Activated naive CD4-positive, alpha-beta T cell treated with anti-CD3 and anti-CD28 coated beads, Interleukin-2, amount 50 U/mL, for 72 hours (primary cell): ENCODE measurements at places on chromosomes 5 and 9. TPM values are rescaled to one million over a fixed set of nuclear protein-coding genes. Genes with fewer than 3 reads are reported as not detected.

Gene SPINK13
- total RNA-seq, result not detected

Gene C9orf85
- total RNA-seq, result 9.5 TPM

GRCh38 chr5:52838326-52839015, 50.8 kb downstream of the ITGA1 start:
- DNase-seq, result no peak

DNA sequence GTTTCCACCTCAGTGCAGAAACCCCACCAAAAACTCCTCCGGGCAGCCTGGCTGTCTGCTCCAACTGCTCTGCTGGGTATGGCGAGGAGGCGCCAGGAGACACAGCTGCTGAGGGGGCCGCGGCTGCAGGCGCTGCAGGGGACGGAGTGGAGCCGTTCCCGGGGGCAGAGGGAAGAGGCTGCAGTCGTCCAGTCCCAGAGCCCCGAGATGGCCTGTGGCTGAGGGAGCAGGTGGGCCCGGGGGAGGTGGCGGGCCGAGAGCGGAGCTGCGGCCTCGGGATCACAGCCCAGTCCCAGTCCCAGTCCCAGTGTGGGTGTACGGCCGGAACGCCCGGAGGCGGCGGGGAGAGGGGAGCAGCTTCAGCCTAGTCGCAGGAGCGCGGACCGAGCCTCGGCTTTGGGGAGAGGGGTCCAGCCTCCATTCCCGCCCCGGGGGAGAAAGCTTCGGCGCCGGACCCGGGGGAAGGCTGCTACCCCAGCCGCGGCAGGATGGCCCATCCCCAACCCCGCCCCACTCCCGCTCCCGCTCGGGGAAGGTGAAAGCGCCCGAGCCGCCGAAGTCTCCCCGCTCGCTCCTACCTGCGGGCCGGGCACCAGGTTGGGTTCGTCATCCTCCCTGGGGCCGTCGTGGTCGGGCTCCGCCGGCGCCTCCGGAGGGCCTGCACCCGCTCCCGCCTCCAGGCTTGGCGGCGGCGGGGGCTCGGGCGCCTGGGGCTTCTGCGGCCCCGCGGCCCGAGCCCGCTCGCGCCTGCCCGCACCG, 513 bp downstream of the FAM193B start:
- peak; percentile 65 for DNase-seq

GRCh38 chr5:15009420-15009819, 137.8 kb upstream of the ANKH start:
- DNase-seq, result no peak
